Spinal cord (tissue), 10 donors: ENCODE measurements at places on chromosomes 2 and 18. TPM values are rescaled to one million over a fixed set of nuclear protein-coding genes. Genes with fewer than 3 reads are reported as not detected.
A peak's percentile ranks its signal among the peaks of the same experiment; 100 is the strongest.

GRCh38 chr2:238260883-238261282 lies 21.0 kb upstream of the HES6 start:
- H3K27me3 ChIP-seq: no peaks in the 10 kb centered on the region
- peak; percentile 55 for DNase-seq
- H3K4me3 ChIP-seq: no peak overlapping the region
- peaks cover 86% of the 10 kb centered on the region for H3K36me3 ChIP-seq
- H3K27ac ChIP-seq: no peak overlapping the region

DNA sequence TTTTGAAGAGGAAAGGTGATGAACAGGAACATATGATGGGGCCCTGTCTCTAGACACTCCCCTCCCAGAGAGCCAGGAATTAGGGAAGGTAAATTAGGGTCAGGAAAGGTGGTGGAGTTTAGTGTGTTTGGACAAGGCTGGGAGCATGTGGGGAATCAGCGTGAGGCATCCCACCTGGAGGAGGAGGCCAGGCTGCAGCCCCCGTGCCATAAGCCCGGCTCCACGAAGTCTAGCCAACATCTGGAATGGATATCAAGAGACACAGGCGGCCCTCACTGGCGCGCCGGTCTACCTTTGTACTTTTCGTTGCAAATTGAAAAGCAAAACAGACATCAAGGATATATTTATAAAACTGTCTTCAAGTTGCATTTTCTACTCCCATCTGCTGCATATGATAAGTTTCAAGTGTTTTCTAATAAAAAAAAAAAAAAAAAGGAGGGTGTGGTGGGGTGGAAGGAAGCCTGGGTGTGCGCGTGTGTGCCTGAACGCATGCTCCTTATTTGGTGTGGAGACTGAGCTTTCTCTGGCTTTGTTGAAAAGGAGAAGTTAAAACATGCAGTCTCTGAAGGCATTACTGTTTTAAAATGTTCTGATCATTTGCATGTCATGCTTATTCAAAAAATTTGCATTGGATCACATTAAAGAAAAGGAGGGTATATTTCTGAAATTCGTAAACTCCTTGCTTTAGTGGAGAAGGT lies 546.7 kb upstream of the ID2 start:
- H3K27me3 ChIP-seq: no peaks in the 10 kb centered on the region
- H3K36me3 ChIP-seq: no peaks in the 10 kb centered on the region
- no peak for DNase-seq
- no peak overlapping the region for H3K4me3 ChIP-seq

GRCh38 chr2:24380820-24381219 lies 20.5 kb upstream of the ITSN2 start:
- H3K27me3 ChIP-seq: no peaks in the 10 kb centered on the region
- H3K27ac ChIP-seq: no peak overlapping the region
- H3K36me3 ChIP-seq: no peaks in the 10 kb centered on the region
- no peak overlapping the region for H3K4me3 ChIP-seq
- no peak for DNase-seq

DNA sequence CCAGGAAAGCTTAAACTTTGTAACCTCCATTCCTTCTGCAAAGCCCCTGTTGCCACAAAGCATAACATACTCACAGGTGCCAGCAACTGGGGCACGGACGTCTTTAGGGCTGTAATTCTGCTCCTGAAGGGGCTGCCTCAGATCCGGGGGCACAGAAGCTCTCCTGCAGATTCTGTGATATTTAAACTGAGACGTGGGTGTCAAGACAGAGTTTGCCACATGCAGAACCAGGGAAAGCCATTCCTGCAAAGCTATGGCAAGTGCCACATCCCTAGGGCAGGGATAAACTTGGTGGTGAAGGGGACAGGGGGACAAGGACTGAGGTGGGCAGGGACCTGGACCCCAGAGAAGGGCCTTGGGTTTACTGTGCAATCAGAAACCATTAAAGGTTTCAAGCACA lies 247.2 kb downstream of the EIPR1 start:
- H3K27ac ChIP-seq: no peak overlapping the region
- peaks cover 47% of the 10 kb centered on the region for H3K4me1 ChIP-seq
- H3K36me3 ChIP-seq: peaks cover 5% of the 10 kb centered on the region
- DNase-seq: no peak
- no peak overlapping the region for H3K4me3 ChIP-seq

The PFN4 gene
- 1.5 TPM for total RNA-seq
